ENCODE measurements at places on chromosomes 4 and X.
A peak's percentile ranks its signal among the peaks of the same experiment; 100 is the strongest.

DNA sequence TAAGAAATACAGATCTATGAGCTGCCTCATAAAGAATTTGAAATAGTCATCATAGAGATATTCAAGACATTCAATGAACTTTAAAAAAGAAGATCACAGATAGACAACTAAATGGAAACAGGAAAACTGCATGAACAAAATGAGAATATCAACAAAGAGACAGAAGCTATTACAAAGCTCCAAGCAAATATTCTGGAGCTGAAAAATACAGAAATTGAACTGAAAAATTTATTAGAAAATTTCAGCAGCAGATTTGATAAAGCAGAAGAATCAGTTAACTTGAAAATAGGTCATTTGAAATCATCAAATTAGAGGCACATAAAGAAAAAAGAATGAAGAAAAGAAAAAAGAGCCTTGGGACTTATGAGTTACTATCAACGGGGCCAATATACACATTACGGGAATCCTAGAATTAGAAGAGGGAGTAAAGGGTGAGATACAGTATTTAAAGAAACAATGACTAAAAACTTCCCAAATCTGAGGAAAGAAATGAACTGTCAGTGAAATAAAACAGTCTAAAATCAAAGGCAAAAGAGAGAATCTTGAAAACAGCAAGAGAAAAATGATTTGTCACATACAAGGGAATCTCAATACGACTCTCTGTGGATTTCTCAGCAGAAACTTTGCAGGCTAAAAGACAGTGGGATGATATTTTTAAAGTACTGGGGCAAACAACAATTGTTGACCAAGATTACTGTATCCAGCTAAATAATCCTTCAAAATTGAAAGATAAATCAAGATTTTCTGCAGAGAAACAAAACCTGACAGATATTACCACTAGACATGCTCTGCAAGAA is 641.6 kb downstream of the ANKRD50 start:
- DNase-seq, result no peak

GRCh38 chr4:139607502-139608060 is 51.6 kb upstream of the SETD7 start:
- no peak for DNase-seq

DNA sequence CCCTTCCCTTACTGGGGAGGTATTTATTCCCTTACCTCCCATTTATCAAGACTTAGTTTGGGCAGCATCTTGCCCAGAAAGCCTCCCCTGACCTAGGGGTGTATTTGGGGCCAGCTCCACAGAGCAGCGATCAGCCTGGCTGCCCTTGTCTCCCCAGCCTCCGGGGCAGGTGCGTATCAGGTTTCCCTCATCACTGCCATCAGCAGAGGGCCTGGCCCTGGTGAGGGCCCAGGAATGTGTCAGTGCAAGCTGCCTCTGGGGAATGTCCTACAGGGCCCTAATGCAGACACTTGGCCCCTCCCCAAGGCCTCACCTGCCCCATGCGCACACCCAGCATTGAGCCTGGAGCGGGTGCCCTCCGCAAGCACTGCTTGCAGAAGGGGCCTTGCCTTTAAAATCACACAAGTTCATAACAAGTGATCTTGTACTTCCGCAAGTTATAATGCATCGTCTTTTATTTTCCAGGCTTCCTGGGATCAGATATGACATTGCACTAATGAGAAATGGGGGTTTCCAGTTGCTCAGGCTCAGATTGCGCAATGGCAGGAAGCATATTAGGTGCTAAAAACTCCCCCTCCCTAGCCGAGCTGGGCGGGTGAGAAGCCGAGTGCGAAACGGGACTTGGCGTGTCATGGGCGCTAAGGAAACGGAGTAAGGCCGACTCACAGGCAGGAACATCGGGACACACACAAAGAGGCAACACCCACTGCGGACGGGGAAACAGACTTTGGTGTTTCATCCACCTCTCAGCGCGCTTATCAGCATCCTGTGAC is 25.4 kb upstream of the AFAP1 start:
- DNase-seq, result no peak

DNA sequence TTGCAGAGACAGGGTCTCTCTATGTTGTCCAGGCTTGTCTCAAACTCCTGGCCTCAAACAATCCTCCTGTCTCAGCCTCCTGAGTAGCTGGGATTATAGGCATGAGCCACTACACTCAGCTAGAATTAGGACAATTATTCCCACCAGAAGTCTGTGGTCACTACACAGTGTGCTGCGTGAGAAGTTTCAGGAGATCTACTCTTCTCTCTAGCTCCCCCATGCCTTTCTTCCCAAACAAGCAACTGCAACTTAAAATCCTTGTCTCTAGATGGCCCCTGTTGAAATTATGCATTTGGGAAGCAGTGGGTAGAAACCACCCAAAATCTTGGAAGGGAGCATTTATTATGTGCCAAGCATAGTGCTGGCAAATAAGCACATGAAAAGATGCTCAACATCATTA is 21.1 kb upstream of the MAP7D3 start:
- no peak for DNase-seq

DNA sequence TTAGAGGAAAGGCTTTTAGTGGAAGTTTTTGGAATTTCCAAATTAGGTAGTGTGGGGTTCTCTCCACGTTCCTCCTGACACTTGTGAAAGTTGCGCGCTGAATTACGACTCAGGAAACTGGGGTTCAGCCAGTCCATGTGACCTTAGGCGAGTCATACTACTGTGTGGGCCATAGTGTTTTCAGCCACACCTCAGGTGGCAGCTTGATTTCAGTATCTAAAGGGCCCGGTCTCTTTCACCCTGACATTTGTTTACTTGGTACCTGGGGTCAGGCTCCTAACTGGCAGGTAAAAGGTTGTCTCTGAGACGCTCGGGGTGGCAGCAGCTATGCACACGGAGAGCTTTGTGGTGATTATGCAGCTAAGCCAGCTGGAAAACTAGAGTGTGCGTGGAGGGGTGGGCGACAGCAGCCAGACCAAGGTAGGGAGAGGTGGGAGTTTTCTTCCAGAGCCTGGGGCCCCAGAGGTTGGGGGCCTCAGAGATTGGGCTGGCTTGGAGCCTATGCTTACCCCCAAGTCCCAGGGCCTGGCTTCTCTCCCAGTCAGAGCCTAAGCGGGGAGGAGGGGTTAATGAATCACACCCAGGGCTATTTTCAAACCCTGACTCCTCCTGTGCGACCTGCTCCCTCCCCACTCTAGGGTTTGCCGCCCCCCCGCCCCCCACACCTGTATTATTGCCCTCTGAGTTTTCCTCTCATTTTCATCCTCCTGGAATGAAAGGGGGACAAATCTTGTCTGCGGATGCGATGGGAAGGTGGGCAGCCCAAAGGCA is 47.2 kb downstream of the STARD8 start:
- DNase-seq, result no peak

DNA sequence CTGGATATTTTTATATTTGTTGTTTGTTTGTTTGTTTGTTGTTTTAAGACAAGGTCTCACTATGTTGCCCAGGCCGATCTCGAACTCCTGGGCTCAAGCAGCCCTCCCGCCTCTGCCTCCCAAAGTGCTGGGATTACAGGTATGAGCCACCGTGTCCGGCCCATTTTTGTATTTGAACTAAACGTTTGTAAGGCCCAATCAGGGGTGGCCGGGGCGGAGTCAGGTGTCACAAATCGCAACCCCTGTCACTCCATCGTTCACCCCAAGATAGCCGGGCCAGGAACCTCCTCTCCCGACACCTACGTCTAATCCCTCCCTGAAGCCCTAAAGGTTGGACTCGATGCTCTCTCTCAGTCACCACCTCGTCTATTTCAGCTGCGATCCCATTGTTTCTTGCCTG is 722 bp upstream of the EFHC2 start:
- peak; percentile 34 for DNase-seq

DNA sequence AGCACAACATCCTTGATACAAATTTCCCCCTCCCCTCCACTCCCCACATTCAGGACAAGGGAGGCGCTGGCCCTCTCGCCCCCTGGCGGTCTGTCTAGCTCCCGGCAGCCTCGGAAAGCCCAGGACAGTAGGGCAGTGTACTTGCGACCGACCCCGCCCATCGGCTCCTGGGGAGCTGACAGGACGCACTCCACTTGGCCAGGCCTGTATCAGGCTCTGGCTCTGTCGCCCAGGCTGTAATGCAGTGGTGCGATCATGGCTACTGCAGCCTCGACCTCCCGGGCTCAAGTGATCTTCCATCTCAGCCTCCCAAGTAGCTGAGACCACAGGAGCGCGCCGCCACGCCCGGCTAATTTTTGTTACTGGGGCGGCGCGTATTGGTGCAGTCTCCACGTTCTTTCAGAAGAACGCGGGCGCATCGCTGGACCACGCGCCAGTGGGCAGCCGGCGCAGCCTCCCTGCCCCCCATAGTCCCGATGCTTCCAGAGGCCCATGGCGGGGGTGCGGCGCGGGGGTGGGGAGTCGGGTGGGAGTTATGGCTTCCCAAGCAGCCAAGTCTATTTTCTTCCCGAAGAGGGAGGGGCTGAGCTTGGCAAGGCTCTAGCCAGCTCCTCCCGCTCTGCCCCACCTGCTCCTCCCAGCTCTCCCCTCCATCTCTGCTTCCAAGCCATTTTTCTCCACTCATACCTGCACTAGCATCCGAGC is 7.8 kb upstream of the AKAP14 start:
- no peak for DNase-seq

DNA sequence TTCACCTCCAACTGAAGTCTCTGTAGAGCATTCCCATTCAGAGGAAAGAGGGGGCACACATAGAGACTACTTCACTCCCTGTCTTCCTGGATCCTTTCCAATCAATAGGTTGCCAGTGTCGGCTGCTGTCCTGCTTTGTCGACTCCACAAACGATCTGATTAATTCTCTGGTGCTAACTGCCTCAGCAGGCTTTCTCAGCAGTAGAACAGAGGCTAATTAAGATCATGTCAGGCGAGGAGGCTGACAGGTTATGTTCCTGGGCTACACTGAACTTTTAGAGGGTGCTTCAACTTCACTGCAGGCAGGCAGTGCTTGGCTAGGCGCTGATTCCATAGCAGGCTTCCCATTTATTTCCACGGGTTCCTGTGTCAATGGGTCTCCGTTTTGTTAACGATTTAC is 79.2 kb downstream of the GRIA3 start:
- DNase-seq, result no peak

GRCh38 chr4:161419822-161420221 is 744.0 kb downstream of the FSTL5 start:
- DNase-seq, result no peak

DNA sequence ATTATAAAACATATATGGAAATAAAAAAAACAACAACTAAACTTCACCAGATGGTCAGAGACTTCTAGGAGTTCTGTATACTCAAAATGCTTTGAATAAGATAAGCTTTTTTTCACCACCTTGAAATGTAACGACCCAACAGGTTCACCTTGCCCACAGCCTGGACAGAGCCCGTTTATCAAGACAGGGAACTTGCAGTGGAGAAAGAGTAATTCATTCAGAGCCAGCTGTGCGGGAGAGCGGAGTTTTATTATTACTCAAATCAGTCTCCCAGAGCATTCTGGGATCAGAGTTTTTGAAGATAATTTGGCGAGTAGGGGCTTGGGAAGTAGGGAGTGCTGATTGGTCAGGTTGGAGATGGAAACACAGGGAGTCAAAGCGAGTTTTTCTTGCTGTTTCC is 38.5 kb downstream of the AGA start:
- no peak for DNase-seq

GRCh38 chrX:49272421-49272820 is 2.8 kb downstream of the PPP1R3F start:
- no peak for DNase-seq

DNA sequence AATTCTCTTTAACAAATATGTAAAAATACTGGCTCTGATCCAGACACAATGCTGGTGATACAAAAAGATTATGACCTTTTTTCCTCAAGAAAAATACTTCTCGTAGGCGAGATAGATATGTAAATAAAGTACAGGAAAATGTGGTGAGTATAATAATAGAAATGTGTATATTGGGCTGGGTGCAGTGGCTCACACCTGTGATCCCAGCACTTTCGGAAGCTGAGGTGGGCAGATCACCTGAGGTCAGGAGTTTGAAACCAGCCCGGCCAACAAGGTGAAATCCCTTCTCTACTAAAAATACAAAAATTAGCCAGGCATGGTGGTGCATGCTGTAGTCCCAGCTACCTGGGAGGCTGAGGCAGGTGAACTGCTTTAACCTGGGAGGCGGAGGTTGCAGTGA is 55.0 kb downstream of the MRPL1 start:
- no peak for DNase-seq

DNA sequence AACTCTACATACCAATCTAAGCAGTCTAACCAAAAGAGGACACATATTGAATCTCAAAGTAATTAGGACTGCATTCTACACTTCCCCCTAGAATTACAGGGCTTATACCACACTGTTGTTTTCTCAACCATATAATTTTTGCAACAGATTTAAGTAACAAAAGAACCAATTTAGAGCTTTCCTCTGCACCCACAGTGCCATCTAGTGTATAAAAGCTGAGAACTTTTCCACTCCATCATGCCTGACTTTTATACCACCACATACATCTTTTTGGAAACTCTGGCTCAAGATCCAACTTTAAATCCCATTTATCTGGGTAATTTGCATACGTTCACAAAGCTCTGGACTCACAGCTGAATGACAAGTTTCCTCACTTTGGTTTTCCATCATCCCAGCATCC is 99.5 kb downstream of the EFHC2 start:
- no peak for DNase-seq

- DNase-seq, result no peak
These were observed 1221.1 kb upstream of the ADGRL3 start for GRCh38 chr4:59979061-59979460.

DNA sequence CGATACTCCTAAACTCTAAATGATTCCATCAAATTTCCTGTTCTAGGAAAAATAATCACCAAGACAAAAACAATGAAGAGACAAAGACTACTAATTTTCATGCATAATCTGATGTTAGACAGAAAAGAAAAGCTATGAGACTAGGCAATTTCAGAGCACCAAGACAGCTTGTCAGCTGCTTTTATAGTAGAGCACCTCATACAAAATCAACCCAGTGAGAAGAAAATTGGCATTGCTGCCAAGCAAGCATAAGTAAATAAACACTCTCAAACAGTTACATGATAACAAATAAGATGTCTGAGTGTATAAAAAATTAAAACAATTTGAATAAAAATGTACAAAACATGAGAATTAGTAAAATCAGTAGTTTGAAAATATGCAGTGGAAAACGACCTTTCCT is 1544.6 kb downstream of the C4orf33 start:
- no peak for DNase-seq

- DNase-seq, result no peak
These were observed 30.2 kb downstream of the TRO start for GRCh38 chrX:54950730-54951375.

DNA sequence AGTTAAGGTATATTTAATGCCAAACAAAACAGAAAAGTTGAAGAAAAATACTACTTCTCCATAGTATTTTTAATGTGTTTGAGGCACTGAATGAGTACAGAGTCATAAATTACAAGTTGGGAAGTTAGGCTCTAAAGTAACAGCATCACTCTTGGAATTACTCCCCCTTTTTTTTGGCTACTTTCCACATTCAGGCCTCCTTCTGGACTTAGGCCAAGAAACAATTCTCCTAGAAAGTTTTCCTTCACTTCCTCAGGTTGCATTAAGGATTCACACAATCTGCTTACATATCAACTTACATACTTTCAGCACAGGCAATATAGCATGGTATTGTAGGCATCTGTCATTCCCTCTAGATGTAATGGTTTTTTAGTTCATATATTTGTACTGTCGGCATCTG is 52.1 kb downstream of the TMEM165 start:
- DNase-seq, result no peak

Measured in stimulated activated CD8-positive, alpha-beta memory T cell treated with anti-CD3 and anti-CD28 coated beads, Interleukin-7, amount 100 ng/mL, for 1 hour (primary cell).